ENCODE measurements at places on chromosomes 7 and 10.

DNA sequence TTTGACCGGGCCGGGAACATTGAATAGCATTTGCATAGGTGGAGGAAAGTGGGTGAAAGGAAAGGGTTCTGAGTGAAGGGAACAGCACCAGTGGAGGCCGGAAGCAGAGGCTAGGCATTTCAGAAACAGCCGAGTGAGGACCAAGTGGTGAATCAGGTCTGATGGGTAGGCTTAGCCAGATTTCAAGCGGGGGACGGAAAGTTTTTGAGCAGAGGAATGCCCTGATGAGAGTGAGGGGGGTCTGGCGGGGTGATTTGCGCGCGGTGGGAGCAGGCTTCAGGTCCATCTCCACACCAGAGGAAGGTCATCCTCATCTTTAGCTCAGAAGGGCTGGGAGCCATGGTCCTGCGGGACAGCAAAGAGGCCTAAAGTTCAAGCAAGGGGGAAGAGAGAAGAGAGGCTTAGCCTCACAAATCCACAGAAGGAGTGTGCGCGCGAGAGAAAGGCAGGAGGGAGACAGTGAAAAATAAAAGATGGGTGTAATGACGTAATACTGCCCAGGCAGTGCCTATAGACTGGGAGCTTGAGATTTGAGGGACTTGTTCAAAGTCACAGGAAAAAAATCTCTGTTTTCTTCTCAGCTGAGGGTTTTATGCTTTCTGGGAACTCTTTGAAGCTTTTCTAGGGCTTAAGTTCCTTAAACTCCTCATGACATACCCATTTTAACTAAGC, 1.0 kb upstream of the DENND2A start:
- DNase-seq: no peak

DNA sequence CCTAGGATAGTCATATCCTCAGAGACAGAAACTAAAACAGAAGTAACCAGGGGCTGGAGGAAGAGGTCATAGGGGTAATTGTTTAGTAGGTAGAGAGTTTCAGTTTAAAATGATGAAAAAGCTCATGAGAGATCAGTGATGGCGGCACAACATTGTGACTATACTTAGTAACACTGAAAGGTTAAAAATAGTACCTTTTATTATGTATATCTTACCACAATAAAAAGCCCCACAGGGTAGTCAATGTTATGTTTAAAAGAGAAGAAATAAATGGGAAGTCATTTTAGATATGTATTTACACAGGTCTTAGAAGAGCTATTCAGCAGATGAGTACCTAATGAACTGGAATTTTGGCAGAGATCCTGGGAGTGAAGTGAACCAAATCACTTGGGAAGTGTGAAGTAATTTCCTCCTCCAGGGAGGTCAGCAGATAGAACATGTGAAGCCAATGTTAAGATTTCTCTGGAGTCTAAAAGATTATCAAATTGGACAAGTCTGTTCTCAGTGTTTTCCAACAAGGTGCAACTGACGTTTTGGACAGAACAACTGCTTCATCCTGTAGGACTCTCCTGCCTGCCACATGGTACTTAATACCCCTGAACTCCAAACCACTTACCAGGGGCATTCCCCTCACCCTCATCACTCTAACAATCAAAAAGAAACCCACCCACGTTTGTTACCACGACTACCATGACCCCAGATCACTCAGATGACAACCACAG, 6.4 kb downstream of the CDCA7L start:
- no peak for DNase-seq

DNA sequence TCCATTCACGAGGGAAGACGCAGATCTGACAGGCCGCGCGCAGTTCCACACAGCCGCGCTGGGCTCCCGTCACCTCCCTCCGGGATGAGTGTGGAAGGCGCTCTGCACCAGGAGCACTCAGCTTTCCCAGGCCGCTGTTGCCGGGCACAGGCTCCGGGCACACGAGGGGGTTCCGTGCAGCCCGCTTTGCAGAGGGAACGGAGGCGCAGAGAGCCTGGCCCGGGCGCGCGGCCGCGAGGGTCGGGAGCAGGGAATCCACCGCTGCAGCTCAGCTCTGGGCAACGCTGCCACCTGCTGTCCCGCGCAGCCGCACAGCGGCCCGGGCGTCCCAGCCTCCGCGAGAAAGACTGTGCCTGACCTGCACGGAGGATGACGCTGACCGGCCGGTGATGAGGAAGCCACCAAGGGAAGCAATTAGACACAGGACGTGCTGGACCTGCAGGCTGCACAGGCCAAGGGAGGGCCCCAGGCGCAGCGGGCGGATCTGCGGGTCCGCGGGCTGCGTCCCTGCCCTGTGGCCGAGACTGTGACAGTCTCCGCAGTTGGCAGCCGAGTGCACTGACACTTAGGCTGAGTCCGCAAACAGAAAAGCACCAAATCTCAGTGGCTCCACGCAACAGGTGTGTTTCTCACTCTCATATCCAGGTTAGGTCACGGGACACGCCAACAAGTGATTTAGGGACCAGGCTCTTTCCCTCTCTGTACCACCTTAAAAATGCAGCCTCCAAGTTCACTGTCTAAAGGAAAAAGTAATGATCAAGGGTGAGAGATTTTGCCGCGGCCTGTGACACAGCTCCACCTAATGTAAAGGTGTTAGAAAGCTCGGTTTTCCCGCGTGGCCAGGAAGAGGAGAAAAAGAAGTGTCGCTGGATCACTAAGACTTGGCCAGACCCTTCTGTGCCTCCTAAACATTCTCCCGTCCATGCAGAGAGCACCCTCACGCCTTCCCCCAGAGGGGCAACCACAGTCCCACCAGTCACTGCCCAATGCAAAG, 94.5 kb downstream of the SEC61G start:
- no peak for DNase-seq

GRCh38 chr10:112332022-112332421, 41.9 kb upstream of the ACSL5 start:
- no peak for DNase-seq

- no peak for DNase-seq
Observed at GRCh38 chr10:102394801-102395399, 605 bp upstream of the NFKB2 start.

DNA sequence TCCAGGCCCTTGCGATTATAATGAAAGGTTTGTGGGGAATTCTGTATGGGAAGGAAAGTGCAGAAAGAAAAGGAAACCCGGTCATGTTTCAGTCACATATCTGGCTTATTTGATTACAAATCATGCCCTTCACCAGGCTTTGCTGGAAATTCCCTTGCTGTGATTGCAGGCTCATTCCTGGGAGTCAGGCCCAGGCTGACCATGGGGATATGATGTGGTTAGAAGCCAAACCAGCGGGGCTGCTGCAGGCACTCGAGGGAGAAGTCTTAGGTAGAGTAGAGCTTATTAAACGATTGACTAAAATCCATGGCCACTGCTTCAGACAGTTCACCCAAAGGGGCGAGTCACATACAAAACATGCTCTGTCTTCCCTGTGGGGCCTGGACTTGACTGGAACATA, 16.2 kb downstream of the PKD1L1 start:
- no peak for DNase-seq

DNA sequence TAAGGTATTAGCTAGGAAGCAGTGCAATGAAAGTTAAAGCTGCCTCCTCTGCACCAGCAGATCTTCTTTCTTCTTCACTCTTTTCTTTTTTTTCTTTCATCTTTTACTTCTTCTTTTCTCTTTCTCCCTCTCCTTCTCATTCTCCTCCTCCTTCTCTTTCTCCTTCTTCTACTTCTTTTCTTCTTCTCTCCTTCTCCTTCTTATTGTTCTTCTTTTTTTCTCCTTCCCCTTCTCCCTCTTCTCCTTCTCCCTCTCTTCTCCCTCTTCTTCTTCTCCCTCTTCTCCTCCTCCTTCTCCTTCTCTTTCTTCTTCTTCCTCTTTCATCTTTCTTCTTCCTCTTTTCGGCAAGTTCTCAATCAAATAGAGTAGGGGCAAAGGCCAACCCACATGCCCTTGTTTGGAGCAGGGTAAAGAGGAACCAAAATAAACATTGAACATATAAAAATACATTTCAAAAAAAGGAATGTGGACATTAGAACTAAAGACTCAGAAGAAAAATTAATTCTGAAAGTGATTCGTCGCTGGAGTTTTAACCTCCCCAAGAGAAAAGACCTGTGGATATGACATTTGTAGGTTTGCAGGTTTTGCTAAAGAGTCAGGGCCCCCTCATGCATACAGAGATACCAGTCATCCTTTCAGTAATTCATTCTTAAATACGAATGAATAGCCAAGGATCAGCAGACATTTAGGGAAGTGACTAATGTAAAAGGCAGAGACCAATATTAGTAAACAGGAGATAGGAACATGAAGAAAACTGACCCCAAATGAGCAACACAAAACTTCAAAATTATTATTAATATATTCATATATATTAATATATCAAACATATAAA, 93.0 kb upstream of the RSU1 start:
- DNase-seq: no peak

GRCh38 chr10:80411267-80411668, 2.9 kb downstream of the PRXL2A start:
- no peak for DNase-seq

DNA sequence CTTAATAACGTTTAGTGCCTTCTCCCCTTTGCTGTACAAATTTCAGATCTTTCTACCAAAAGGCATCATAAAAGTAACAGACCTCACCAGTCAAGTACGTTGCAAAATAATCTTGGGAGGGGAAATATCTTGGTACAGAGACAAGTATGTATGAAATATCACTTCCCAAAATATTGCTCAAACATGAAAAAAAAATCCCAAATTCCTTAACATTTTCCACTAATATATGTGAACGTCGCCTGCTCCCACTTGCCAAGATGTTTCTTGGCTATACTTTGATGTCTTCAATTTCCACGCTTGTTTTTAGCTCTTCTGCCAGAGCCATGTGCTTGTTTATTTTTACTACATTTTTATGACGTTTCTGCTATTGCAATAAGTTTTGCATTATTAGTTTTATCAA, 223.5 kb downstream of the PLXNA4 start:
- no peak for DNase-seq

DNA sequence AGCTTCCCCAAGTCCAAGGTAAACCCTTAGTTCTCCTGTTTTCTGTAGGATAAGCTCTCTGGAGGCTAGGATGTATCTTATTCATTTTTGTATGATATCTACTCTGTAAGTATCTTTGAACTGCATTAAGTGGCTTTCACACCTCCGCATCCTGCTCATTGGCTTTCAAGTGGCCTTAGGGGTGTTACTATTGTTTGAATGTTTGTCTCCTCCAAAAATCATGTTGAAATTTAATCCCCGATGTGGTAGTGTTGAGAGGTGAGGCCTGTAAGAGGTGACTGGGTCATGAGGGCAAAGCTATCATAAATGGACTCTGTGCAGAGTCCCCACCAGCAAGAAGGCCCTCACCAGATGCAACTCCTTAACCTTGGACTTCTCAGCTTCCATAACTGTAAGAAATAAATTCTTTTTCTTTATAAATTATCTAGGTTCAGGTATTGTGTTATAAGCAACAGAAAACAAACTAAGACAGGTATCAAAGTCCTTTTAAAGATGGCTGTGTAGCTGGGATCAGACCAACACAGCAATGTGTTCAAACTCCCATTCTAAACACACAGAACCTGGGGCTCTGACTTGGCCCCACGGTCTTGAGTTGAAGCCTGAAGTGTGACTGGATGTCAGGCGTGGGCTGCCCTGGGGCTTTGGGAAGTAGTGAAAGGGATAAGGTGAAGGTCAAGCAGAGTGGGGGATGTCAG, 25.9 kb downstream of the TBXAS1 start:
- no peak for DNase-seq

DNA sequence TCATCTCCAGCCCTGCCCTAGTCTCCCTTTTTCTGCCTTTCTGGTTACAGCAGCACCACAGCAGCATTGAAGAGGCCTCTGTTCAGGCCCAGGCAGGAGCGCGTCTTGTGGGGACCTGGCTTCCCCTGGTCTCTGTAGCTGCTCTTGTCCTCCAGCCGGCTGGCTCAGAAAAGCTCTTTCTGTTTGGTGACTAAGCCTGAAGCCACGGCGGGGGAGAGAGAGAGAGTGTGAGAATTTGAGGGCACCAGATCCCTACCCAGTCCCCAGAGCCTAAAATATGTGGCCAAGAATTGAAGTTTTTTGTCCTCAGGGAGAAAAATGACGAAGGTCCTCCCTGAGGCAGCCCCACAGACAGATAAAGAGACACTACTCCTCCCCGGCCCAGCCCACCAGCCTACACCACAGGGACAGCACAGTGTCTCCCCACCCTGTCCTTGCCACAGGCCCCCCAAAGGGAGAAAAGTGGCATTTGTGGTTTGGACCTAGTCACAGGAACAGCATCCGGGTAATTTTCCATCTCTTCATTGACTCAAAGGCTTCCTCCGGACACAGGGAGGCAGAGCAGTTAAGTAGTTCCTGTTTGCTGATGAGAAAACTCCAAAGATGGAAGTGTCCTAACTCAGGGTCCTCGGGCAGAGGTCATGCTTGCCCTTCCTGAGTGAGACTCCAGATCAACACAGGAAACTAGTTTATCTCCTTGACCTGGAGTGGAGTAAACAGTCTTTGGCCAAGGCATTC, 13.3 kb upstream of the FAM180A start:
- no peak for DNase-seq

DNA sequence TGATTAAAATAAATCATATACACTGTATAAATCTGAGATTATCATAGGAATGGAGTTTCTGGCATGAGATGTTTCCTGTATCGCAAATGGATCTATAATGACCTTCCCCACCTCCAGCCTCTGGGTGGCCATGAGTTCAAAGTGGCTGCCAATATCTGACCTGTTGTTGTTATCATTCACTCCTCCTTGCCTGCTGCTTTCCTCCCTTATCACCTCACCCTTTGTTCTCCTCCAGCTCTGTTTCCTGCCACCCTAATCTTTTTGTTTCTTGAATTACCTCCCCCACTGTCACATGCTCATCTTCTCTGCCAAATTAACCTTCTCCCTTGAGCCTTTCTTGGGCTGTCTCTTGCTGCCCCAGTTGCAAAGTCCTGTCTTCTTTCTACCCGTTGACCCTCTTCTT, 12.0 kb downstream of the SCD start:
- DNase-seq: no peak

DNA sequence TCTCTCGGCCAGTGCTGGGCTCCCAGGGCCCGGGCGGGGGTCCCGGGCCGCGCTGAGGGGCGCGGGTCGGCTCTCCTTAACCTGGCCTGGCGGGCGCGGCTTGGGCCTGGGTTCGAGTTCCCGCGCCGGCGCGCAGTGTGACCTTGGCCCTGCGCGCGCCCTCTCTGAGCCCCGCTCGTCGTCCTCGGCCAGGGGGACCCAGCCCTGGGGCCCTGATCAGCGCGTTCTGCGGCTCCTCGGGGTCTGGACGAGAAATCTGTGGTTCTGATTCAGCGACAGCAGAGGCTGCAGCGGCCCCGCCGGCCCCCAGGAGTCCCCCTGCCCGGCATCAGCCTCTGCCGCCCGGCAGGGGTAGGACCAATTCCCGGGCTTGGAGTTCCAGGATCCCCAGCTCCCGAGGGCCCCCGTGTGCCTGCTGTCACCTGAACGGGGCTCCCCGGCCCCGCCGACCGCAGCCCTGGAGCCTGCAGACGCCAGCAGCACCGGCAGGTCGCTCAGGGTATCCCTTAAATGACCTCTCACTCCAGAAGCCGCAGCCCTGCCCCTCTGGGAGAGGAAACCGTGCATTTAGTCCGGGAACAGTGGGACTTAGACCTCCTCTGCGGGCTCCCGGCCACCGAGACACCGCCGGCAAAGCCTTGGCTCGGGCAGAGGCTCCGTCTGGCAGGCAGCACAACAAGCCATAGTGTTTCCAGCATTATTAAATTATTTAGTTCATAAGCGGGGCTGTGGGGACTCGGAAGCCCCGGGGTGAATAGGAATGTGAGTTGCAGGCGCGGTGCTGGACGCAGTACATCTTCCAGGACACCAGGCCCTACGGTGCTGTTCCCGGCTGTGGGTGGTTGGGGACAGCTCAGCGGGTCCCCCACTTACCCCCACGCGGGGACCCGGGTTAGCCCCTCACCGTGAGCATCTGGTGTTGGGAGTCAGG, 572 bp downstream of the CHST12 start:
- no peak for DNase-seq
